ENCODE measurements at places on chromosomes 1 and 21.
A peak's percentile ranks its signal among the peaks of the same experiment; 100 is the strongest.

DNA sequence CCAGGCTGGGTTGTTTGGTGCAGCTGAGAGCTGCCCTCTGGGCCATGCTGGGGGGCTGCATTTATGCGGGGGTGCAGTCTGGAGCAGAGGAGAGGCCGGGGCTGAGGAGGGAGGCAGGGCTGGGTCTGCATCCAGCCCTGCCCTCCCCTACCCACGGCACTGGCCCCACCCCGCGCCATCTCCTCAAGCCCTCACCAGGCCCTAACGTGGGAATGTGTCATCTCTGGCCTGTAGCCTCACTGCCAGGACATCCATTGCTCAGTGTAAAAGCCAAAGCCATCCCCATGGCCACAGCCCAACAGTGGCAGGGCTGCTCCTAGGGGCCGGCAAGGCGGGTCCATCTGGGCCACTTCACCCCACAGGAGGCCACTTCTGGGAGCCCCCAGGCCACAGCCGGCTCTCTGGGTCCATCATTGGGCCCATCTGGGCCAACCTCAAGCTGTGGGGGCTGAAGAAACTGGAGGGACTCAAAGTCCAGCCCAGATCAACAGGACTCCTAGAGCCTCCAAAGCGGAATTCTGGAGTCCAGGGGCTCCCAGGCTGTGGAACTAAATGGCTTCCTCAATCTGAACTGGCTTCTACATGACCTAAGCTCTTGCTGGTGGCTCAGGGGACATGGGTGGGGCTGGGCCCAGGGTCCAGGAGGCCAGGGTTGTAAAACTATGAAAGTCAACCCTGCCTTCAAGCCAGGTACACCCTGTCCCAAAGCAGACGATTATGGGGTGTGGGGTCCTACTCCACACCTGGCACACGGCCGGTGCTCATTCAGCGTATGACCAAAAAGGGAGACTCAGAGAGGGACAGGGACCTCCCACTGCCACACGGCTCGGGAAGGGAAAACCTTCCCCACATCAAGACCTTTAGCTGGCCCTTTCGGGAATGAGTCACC, 32.6 kb downstream of the RUNX3 start:
- no peak for DNase-seq

GRCh38 chr1:97943354-97943753, 22.5 kb upstream of the DPYD start:
- no peak for DNase-seq

DNA sequence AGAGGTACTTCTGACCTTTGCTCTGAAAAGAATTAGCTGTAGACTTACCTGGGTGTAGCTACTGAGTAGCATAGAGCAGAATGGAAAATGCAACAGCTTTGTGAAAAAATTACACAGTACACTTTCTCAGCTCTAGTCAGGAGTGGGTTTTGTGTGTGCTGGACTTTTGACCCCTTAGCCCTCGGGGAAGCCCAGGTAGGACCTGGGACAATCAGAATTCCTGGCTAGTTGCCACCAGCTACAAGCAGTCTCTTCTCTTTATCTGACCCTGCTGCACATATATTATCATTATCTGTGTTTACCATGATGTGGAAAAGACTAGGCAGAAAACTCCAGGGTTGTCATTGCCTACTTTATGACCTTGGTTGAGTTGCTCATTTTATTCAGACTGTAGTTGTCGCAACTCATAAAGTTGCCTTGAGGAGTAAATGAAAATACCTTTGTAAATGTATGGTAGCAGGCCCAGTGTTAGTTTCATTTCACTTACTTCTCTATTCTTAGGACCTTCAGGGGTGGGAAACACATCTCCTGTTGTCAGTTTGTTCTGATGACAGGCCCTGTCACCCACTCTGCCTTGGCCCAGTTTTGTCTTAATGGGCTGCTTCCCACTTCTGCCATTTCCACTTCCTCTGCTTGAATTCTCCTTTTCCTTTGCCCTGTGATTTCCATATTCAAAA, 5.4 kb downstream of the NEK7 start:
- no peak for DNase-seq

- DNase-seq, result no peak
Measured at GRCh38 chr1:109327285-109327684, 20.5 kb upstream of the MYBPHL start.

DNA sequence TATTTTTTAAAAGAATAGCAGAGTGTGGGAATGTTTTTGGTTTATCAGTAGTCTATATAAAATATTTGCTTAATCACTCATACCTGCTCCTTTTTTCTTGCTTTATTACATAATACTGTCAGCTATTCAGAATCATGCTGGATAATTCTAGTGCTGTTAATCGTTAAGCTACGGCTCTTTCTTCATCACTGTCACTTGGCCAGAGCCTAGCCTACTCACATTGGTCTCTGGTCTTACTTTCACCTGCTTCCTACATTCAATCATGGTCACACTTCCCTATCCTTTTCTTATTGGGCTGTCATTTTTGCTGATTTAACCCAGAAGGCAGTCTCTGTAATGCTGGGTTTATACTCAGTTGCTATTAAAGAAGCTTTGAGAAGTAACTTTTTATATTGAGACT, 2.5 kb downstream of the KLHL20 start:
- DNase-seq, result no peak

GRCh38 chr1:76840278-76840677, 27.0 kb upstream of the ST6GALNAC5 start:
- DNase-seq, result no peak

DNA sequence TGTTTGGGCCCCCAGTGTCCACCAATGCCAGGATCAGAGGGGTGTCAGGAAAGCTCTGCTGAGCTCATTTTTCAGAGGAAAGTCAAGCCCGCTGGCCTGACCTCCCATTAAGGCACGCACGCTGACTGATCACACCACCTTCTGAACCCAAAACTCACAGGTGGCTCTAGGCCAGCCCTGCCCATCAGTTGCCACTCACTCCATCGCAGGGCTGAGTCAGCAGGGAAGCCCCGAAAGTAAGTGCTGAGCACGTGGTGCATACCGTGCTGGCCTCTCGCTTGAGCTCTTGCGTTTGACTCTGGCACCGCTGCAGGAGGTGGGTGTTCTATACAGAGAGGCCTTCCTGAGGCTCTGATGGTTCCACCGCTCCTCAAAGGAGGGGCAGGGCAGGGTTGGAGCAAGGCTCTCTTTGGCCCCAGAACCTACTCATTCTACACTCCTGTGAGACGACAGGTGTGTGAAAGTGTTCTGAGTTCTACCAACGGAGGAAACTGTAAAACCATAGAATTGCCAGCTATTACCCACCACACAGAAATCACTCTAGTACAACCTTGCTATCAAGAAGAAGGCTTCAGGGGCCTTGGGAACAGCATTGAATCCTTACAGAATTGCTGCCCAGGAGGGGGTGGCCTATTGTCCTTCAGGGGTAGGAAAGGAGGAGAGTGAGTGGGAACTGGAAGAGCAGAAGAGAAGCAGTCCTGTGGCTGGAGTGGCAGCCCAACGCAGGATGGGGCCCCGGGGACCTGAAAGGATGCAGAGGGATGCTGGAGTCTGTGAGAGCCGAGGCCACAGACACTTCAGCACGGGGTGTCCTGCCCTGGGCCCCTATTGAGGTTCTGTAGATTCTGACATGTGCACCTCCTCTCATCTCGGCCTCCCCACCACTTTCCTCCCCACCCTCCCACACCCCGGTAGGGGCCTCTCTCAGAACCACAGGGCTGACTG, 214.7 kb upstream of the EDN2 start:
- DNase-seq, result no peak

DNA sequence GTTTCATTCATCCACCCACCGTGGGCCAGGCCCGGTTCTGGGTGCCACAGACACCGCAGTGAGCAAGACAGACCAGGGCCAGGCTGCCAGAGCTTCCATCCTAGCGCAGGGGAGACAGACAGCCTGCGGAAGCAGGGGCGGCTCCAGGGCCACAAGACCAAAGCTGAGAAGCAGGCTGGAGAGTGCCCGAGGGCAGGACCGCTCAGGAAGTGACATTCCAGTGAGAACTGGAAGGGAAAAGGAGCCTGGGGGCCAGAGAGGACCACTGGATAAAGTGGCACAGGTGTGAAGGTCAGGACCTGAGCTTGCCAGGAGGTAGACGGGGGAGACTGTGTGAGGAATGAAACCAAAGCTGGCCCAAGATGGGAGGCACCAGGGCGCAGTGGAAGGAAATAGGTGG, 59.5 kb upstream of the EFHD2 start:
- DNase-seq, result no peak

DNA sequence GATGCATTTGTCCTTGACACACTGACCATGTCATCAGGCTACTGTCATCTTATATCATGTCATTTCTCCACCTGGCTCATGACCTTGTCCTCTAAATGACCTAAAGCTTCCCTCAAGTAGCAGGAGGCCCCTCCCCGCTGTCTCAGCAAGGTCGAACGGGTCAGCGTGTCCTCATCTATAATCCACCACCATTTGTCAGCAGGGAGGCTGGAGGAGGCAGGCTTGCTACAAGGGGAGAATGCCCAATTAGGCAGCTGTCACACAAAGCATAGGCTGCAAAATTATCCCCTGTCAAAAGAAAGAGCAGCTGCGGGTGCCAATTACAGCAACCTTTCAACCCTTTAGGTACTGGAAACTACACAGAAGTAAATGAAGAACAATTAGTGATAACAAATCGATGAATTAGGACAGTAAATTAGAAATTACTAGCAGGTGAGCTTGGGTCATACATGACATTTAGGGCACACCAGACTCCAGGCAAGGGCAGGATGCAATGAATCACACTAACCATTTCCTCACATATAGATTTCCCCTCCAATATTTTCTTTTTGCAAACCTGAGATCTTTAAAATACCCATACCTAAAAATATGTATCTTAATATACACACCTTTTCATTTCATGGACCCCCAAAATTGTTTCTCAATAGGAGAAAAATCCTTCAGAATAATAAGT, 61.2 kb downstream of the NRIP1 start:
- DNase-seq, result peak; percentile 82

DNA sequence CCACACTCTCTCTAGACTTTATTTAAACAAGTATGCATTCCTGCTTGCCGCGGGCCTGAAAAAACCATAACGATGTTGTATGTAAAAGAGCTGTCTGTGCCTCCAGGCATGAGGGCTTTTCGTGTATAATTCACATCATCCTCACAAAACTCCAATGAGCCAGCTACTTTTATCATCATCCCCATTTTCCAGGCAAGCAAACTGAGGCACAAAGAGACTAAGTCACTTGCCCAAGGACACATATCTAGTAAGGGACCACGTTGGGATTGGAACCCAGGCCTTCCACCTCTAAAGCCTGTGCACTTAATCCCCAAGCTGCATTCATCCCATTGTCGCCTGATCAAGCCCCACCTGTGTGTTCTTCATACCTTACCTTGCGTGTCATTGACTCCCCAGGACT, 226.9 kb downstream of the KAZN start:
- DNase-seq, result no peak

DNA sequence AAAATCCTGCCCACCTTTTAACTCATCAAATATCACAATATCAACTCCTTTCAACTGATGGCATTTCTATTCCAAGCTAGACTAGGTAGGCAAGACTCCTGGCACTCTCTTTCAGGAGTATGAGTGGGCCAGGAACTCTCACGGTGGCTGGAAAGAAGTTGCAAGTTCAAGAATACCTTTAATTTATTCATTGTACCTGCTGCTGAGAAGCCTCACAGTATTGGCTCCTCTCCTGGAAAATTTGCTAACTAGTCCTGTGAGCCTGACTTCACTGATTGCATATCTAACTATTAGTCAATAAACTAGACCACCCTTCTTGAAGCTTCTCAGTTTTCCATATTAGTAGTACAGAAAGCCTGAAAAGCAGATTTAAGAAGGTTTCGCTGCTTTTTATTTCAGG, 120.2 kb downstream of the DUSP10 start:
- DNase-seq, result no peak

Data from NCI-H1092 treated with DMSO at 0.1 percent for 48 hours (cell line).